Amniotic stem cell (primary cell): ENCODE measurements at places on chromosomes 4 and X.

- DNase-seq = no peak
Observed at GRCh38 chr4:925171-925570, 6.9 kb downstream of the GAK start.

- no peak for DNase-seq
Observed at GRCh38 chr4:6097581-6097980, 79.3 kb upstream of the C4orf50 start.

- no peak for DNase-seq
Observed at GRCh38 chr4:108458681-108459080, 161.7 kb upstream of the RPL34 start.

DNA sequence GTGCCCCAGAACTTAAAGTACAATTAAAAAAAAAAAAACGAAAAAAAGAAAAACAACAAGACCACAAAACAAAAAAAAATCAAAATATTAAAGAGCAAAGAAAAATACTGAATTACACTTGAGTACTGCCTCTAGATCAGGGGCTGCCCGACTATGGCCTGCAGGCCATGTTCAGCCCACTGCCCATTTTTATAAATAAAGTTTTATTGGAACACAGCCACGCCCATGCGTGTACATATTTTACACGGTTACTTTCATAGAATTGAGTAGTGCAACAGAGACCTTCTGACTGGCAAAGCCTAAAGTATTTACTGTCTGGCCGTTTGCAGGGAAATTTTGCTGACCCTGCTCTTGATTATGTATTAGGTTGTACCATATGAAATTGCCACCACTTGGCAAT, 130.5 kb downstream of the ATXN3L start:
- no peak for DNase-seq

GRCh38 chr4:189858435-189858834, 82.2 kb upstream of the FRG1 start:
- no peak for DNase-seq

DNA sequence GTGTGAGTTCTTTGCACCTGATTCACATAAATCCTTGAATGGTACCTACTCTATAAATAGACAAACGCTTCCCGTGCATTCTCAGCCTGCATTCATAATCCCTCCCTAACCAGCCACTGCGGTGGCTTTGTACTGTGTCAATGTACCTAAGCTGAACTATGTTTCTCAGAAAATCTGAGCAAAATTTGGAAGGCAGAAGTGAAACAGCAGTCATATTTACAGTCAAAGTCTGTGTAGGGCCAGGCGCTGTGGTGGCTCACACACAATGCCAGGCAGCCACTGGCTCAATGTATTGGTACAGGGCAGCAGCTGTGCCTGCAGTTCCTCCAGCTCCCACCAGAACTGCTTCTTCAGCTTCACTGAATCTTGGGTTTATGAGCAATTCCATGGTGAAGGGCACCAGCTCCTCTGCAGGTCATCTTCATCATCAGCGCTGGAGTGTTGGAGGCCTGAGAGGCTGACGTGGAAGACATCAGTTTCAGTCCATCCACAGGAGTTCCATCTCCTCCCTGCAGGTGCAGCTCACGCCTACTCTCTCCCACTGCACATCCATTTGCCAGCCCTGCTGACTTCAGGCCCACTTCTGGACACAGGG, 32.3 kb upstream of the IRF2 start:
- DNase-seq = no peak

- no peak for DNase-seq
Observed at GRCh38 chr4:137421796-137422195, 110.5 kb downstream of the PCDH18 start.

DNA sequence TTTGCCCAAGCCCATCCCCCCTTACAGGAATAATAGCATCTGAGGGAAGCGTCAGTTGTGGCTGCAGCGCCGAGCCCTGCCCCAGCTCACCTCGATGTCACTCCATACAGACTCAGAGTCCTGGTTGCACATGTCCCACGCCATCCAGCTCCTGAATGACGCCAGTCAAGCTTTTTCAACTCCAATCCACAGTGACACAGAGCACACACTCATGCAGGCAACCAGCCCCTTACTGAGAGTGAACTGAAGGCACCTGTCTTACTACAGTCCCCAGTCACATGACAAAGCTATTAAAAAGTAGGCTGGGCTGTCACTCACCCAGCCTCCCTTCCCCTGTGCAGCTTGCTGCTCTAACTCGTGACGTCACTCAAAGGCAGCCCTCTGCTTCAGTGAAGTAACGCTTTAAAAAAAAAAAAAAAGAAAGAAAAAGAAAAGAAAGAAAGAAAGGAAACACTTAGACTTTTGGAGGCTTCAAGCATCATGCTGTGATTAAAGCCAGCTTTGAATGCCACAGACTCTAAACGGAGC, at the start of gene PPARGC1A:
PPARGC1A (minus strand) TSS at position 234 of the 528 bp plus-strand sequence; CDS start at position 144, 90 bp downstream.
- DNase-seq = no peak

GRCh38 chr4:69999420-69999819, 3.7 kb downstream of the STATH start:
- no peak for DNase-seq

- no peak for DNase-seq
Observed at GRCh38 chr4:83413676-83414075, 41.9 kb downstream of the HELQ start.

- DNase-seq = no peak
Observed at GRCh38 chr4:54877006-54877405, 219.2 kb downstream of the KIT start.

DNA sequence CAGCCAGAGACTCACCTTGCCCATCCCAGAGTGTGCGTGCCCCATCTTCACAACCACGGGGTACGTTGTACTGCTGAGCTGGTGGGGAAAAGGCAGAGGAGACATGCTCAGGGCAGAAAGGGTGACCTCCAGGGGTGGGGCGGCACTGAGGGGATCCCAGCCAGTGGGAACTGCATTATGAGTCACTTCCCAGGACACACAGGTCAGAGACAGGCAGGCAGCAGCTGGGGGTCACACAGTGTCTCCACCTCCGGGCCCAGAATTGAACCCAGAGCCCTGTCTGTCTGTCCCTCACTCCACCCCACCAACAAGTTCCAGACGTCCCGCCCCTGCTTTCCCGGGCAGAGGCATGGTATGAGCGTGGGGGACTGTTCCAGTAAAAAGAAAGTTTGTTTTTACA, 4.8 kb upstream of the TIMP1 start:
- no peak for DNase-seq

DNA sequence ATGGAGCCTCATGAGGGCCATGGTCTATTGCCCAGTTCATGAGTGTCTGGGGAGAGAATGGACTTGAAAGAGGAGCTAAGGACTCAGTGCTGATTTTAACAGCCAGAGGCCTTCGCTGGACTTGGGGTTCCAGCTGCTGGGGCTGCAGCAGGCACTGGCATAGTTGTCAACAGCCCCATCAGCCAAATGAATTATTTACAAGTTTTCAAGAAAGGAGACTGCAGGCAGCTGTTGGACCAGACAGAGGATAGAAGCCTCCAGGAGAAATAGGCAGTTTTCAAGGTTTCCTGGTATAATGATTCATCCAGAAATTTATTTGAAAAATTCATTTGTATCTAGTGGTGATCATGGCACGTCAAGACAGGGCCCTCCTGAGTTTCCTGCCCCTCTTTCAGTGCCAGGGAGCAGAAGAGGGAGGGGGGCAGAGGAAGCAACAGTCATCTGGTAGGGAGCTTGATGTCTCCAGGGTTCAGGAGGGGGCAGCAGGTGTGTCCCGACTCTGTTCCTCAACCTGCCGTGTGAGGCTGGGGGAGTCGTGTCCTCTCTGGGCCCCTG, 63.1 kb upstream of the GPR78 start:
- DNase-seq = no peak

DNA sequence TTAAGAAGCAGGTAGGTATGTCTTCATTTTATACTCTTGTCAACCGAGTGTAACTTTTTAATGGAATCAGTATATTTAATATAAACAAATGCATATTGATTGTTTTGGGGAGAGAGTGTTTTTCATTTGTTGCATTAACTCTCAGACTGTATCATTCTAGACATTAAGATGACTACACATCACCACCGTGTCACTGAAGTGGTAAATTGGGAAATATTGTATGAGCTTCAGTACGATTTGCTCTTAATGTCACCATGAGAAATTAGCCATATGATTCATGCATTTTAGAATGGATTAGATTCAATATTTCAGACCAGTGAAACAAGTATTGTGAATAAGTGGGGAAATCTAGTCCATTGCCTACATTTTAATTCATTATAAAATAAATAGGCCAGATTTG, 9.7 kb upstream of the MFAP3L start:
- no peak for DNase-seq

GRCh38 chr4:16192057-16192456, 34.2 kb downstream of the TAPT1 start:
- DNase-seq = no peak

- no peak for DNase-seq
Observed at GRCh38 chr4:25811374-25811690, 51.5 kb downstream of the SEL1L3 start.

GRCh38 chr4:22514001-22514400, 1.9 kb downstream of the ADGRA3 start:
- peak; percentile 45 for DNase-seq

DNA sequence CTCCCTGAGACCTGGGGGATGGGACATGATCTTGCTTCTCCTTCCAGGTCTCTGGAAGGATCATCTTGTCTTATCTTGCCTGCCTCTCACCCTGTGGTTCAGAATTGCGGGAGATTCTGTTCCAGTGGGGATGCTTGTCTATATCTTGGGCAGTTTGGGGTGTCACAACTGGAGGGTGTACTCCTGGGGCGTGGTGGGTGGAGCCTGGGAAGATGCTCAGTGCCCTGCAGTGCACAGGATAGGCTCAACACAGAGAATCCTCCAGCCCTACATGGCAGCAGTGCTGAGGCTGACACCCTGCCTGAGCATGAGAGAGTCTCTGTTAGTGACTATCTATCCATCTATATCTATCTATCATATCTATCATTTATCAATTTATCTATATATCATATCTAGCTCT, 7.7 kb downstream of the P2RY8 start:
- DNase-seq = no peak

DNA sequence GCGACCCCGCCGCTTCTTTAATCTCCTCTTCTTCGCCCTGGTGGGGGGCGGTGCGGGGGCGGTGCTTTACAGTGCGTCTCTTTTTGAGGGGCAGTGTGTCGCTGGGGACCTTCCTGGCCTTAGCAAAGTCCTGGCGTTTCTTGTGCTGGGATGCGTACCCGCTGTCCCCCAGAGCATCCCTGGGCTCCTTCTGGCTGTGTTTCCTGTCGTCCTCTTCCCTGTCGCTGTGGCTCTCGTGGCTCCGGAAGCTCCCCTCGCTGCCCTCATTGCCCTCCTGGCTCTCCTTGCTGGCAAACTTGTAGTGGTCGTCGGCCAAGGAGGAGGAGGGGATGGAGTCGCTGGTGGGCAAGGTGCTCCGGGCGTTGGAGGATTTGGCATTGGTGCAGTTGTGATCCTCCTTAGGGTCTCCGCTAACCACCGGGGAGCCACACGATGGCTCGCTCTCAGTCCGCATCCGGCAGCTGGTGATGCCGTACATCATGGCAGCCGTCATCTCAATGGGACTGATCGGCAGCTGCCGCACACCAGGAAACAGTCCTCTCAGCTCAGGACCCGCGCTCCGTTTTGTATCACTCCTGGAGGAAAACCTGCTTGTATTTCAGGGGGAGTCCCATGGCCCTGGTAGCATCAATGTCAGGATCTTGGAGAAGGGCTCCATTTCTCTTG, 30.4 kb upstream of the TMSB15A start:
- no peak for DNase-seq

DNA sequence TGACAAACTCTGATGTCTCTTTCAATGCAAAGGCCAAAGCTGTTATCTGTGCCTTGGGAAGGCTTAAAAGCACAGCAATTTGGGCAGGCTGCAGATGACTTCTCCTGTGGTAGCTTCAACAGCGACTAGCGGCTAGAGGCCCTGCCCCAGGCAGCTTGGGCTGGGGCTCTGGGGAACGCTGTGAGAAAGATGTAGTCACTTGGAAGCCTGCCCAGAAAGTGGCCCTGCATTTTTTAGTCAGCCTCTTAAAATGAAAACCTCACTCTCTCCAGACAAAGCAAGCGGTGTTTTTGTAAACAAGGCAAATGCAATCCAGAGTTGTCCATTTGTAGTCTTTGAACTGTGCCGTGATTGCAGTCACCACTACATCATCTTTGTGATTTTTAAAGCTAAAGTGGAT, 27.5 kb downstream of the PCYT1B start:
- DNase-seq = no peak

- DNase-seq = no peak
Observed at GRCh38 chr4:98529970-98530569, 128.3 kb downstream of the TSPAN5 start.

DNA sequence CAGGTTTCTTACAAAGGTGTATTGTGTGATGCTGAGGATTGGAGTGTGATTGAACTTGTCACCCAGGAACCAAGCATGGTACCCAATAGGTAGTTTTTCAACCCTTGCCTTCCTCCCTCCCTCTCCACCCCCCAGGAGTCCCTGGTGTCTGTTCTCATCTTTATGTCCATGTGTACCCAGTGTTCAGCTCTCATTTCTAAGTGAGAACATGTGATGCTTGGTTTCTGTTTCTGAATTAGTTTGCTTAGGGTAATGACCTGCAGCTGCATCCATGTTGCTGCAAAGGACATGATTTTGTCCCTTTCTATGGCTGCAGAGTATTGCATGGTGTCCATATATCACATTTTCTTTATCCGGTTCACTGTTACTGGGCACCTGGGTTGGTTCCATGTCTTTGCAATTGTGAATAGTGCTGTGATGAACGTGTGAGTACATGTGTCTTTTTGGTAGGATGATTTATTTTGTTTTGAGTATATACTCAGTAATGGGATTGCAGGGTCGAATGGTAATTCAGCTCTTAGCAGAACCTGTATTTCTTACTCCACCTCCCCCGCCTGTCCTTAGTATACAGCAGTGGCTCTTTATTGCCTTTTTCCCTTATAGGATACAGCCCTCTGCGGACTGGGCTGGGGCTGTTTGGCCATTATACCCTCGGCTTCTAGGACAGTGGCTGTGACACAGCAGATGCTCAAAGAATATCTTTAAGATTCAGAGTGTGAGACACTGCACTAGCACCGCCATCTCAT, 145.4 kb downstream of the PTTG2 start:
- no peak for DNase-seq

- DNase-seq = no peak
Observed at GRCh38 chr4:89727238-89727637, 109.7 kb downstream of the SNCA start.

DNA sequence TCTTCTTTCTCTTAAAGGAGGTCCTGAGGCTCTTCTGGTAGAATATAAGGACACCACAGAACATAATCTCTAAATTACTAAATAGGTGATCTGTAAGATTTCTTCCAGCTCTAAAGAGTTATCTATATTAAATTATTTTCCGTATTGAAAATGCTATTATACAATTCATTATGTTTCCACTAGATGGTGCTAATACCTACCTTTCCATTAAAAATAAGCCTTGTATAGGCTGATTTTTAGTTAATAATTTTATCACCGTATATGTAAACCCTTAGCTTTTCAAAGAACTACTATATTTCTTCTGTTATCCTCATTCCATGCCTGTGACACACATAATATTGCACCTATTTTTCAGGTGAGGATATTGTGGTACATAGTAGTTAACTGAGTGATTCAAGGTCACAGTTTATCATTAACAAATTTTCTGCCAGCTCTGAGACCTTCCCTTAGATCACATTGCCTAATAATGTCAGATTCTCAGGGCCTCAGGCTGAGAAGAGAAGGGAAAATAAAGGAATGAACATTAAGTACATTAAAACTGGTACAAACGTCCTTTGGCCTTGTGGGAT, 138.8 kb downstream of the TEX11 start:
- DNase-seq = no peak

GRCh38 chrX:149518236-149518635, 13.1 kb upstream of the IDS start:
- DNase-seq = no peak
